ENCODE measurements at places on chromosomes 5 and 9.

DNA sequence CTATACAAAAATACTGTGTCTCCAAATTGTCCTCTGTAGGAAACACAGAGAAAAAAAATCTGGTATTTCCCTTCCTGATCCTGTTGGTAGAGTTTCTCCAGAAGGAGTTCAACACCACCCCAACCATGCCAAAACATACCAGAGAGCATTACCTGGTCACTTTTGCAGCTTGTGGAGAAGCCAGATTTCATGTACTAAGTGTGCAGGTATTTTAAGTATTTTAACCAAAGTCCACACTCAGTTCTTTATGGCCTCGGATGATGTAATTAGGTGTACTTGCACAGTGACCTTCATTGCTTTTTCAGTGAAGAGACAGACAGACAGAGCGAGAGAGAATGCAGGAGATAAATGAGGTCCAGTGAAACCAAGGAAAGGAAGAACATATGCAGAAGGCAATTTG lies 2046.8 kb upstream of the CDH9 start:
- DNase-seq, result peak; percentile 15

GRCh38 chr9:19286634-19287188 lies 56.2 kb downstream of the DENND4C start:
- no peak for DNase-seq

DNA sequence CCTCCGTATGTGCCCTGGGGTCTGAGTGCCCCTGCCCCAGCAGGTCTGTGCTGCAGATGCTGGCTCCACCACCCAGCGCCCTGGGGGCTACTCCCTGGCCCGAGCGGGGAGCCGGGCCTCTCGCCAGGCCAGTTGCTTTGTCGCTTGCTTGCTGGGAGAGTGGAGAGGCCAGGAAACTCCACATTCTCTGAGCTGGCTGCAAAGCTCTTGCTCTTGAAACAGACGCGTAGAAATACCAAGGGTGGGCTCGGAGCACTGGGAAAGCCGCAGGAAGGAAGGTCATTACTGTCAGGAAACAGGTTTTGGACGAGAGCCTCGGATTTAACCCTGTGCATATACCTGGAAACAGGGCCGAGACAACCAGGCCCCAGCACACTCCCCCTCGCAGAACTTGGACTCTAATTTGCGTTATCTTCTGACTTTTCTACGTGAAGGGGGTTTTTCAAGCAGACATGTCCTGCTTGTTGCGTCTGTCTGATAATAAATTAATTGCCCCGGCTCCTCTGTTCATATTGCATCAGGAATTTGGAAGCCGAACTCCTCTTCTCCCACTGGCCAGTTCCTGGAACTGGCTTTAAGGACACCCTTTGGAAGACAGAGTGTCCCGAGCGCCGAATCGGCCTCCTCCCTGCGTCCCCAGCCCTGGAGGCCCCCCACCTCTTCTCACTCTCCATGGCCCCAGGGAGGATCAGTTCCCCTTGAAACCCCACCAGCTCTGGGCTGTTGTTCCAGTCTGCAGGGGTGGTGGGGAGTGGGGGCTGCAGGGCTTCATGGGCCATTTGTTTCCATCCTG lies 11.2 kb downstream of the ADAMTSL2 start:
- no peak for DNase-seq

- no peak for DNase-seq
These were observed 552.4 kb upstream of the ZNF608 start for GRCh38 chr5:125298746-125299379.

DNA sequence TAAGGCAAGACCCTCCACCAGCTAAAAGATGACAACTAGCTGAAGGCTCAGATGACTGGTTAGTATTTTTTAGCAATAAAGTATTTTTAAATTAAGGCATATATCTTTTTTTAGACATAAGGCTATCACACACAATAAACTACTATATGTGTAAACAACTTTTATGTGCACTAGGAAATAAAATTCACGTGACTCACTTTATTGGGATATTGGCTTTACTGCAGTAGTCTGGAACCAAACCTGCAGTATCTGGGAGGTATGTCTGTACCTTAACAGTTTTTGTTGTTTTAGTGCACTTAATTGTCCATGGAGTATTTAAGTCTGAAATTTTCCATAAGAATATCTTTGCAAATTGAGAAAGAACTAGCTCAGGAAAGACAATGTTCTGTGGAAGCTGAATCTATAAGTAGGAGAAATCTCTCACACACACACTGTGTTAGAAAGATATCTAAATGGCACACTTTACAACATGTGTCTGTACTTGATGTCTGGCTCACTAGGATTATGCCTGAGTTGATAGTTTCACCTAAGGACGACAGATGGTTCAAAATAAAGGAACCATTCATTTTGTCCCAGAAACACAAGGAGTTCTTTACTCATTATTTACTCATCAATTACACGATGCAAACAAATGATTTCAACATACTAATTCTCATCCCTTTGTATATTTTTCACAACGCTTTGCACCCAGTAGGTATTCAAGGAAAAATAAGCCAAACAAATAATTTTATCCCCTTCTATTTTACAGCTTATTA lies 4.6 kb downstream of the RAPGEF6 start:
- DNase-seq, result no peak

- no peak for DNase-seq
These were observed 63.6 kb upstream of the TNPO1 start for GRCh38 chr5:72752909-72753308.

DNA sequence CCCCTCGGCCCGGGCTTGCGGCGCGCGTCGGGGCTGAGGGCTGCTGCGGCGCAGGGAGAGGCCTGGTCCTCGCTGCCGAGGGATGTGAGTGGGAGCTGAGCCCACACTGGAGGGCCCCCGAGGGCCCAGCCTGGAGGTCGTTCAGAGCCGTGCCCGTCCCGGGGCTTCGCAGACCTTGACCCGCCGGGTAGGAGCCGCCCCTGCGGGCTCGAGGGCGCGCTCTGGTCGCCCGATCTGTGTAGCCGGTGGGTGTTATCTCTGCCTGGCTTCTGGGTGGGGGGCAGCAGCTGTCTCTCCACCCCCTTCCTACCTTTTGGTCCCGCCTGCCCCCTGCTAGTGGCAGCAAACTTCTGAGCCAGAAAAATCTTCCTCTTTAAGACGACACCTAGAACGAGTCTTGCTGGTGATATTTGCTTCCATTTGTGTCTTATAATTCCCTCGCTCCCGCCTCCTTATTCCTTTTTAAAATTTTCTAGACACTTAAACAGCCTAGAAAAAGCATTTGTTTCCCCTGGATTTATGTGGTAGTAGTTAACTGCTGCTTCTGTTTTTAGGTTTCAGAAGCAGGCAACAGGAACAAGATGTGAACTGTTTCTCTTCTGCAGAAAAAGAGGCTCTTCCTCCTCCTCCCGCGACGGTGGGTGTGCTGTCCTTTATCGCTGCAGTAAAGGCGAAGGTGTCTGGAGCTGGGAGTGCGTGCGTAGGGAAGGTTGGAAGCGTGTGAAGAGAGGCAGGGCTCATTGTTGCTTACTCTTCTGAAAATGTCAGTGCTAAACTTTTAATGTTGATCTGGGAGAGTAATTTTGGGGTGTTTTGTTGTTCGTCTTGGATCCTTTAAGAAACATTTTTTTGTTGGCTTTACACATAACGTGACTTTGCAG lies 554 bp downstream of the JAK2 start:
- DNase-seq, result peak; percentile 41

GRCh38 chr5:115713408-115713807 lies 87.6 kb upstream of the TMED7 start:
- DNase-seq, result no peak

GRCh38 chr5:150766251-150766650 lies 7.4 kb upstream of the DCTN4 start:
- no peak for DNase-seq

DNA sequence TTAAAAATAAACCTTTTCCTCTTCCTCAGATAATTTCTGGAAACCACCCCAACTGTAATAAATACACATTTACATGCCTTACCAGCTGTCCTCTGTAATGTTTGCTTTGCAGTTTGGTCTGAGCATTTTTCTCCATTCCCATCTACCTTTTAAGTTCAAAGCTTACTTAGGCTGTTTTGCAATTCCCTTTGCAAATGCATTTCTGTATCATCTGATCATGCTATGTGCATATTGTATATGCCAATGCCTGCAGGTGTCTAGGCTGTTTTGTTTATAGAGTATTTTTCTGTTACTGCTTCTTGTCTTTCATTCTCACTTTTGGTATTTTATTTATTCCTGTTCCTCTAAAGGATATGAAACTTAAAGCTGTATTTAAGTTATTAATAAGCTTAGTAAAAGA lies 86.3 kb downstream of the SLC44A1 start:
- DNase-seq, result no peak

- DNase-seq, result no peak
These were observed 877.7 kb downstream of the TLE4 start for GRCh38 chr9:80449513-80449912.

GRCh38 chr9:72363908-72364678 lies 915 bp downstream of the ZFAND5 start:
- peak; percentile 23 for DNase-seq

GRCh38 chr5:127683008-127683407 lies 20.2 kb upstream of the CCDC192 start:
- no peak for DNase-seq

DNA sequence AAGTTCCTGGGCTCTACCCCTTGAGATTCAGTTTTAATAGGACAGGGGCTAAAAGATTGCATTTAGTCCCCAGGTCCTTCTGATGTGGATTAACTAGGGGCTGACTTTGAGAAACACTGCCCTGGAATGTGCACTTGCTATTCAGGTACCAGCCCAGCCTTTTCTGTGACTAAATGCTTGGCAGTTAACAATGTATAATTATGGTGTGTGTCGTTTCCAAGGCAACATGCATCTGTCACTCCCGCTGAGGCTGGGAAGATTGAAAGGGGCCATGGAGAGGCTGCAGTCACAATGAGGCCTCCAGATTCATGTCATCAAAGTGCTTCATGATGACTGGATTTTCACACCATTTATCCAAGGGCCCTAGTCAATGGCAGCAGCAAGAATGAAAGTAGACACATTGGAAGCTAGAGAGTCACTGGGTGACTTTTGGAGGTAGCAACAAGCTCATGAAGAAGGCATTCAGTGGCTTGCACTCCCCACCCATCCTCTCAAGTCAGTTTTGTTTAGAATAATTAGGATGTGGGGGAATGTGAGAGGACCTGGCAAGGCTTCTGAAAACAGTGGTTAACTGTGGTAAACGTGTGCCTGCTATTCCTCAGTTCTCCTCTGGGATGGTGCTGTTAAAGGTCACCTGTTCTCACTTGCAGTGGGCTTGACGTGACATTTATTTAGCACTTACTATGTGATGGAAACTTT lies 28.3 kb downstream of the RAI14 start:
- DNase-seq, result peak; percentile 43

- DNase-seq, result no peak
These were observed 32.1 kb upstream of the CLINT1 start for GRCh38 chr5:157890836-157891597.

GRCh38 chr9:4298255-4299004 lies 1.4 kb downstream of the GLIS3 start:
- DNase-seq, result peak; percentile 49

- peak; percentile 29 for DNase-seq
These were observed 150.1 kb downstream of the OSTF1 start for GRCh38 chr9:75238311-75238976.

GRCh38 chr9:128733256-128733655 lies 9.3 kb upstream of the ZDHHC12 start:
- DNase-seq, result peak; percentile 74

- DNase-seq, result no peak
These were observed 221.6 kb downstream of the PARP8 start for GRCh38 chr5:50887889-50888633.

DNA sequence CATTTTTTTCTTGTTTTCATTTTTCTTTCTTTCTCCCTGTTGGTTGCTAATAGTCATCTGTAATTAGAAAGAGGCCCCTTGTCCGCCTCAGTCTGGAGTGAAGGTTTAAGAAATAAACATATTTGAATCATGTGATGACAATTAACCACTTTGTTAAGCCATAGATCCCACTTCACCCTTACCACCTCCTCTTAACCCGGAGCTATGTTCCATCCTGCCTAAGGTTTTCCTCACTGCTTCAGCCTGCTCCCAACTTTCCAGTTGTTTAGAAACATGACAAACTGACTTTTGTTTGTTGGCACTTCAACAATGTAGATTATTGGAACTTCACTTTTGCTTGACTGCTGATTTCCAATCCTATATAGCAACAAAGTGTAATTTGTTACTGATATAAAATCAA lies 37.4 kb upstream of the SSBP2 start:
- DNase-seq, result no peak

DNA sequence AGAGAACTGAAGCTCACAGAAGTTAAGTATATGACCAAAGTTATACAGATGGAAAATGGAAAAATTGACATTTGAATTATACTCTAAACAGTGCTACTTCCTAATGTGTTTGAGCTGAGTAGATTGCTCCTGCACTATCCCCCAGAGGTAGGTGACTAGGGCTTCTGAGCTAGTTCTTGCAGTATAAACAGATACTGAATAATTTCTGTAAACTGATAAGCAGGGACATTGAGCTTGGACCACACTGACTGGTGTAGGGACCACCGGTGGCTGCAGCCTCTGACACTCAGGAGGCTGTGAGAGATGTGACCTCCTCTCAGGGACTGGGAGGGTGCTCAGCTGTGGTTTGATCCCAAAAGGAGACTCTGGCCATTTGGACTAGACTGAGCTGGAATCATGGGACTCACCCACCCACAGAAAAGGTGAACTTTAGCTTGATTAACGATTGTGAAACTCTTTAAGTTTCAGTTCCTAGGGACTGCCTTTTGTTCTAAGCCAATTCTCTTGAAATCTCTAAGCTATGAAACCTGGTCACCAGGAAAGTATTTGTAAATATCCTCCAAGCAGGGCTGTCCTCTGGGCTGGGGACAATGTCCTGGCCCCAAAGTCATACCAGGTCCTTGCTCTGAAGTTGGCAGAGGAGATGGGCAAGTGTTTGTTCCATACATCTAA lies 291.5 kb downstream of the SEC61B start:
- no peak for DNase-seq

GRCh38 chr9:110785166-110785565 lies 116.6 kb downstream of the MUSK start:
- DNase-seq, result no peak

DNA sequence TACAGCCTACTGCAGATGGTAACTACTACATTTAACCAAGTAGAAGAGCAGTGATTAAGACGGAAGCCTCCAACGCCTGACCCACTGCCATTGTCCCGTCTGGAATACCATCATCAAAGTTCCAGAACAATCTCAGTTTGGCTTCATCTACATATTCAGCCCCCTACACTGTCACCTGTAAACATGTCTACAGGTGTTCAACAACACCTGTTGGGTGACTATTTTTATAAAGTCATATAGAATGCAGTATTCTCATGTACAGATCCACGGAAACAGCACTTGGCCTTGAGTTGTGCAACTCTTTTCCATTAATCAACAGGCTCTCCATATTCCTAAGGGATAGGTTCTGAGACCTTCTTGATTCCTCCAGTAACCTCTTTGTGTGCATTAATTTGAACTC lies 53.3 kb upstream of the AGXT2 start:
- no peak for DNase-seq

DNA sequence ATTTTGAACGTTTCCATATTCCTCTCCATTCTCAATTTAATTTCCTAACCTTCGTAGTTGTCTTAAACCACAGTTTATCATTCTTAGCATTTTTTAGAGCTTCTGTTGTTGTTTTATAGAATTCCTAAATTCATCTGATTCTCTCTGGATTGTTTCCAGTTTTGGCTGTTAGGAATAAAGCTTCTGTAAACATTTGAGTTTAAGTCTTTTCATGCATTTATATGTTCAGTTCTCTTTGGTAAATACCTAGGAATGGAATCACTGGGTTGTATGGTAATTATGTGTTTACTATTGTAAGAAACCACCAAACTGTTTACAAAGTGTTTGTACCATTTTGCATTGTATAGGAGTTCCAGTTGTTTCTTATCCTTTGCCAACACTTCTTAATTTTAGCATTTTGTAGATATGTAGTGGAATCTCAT lies 29.7 kb downstream of the GPR21 start:
- DNase-seq, result no peak

- DNase-seq, result no peak
These were observed 111.7 kb downstream of the NXNL2 start for GRCh38 chr9:88646539-88647300.

All from Caco-2 (cell line).